Activated CD4-positive, alpha-beta T cell treated with anti-CD3 and anti-CD28 coated beads, Interleukin-2, amount 50 U/mL, for 16 hours (primary cell): ENCODE measurements at places on chromosomes 4 and X.

GRCh38 chr4:15003401-15003890, 1.2 kb downstream of the CPEB2 start:
- peak; percentile 56 for DNase-seq

GRCh38 chrX:30568136-30568535, 9.4 kb downstream of the TASL start:
- no peak for DNase-seq

GRCh38 chr4:106679063-106679462, 310.5 kb upstream of the GIMD1 start:
- DNase-seq, result no peak

DNA sequence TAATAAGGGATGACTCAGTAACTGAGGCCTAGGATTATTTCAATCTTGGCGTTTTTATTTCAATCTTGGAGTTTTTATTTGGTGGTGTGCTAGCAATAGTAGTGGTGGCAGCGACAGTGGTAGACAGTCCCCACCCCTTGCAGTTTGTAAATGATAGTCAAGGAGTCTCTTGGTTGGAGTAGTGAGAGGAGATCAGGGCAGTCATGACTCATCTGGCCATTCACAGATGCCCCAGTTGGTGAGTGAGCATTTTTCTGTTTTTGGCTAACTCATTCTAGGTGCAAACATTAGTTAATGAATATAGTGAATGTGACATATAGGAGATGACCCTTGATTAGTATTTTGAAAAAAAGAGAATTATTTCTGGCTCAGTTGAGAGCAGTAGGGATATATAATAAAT, 93.5 kb upstream of the ADAD1 start:
- no peak for DNase-seq

GRCh38 chr4:124433500-124433899, 279.0 kb downstream of the ANKRD50 start:
- DNase-seq, result no peak

GRCh38 chrX:154349359-154349935, 25.0 kb downstream of the FLNA start:
- DNase-seq, result no peak

DNA sequence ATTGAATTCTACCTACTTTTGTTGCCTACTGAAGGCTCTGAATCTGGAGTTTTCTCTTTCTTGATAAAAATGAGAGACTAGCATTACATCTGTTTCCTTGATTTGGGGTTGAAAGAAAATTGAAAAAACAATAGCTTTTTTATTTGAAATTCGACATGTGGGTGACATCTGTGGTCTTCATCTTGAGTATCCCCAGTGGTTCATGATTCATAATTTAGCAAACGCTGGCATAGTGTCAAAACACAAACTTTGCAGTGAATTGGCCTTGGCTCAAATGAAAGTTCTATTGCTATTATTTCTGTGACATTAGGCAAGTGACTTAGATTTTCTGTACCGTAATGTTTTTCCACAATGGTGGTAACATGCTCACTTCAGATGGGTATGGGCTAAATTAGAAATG, 747.6 kb downstream of the PCDH7 start:
- DNase-seq, result no peak

DNA sequence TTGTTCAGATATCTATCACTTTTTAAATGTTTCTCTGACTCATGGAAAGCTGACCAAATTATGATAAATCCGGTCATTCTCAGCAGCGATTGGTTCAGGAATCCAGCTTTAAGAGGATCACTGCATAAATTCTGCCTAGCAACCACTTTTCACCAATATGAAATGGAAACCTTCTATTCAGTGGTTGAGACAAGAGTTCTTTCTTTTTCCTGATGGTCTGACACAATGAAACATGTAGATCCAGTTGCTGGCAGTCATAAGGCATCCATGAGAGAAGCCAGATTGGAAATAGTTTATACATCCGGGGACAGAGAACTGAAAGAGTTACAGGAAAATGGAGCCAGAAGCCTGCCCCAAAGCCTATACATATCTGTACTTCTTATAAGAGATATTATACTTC, 27.2 kb downstream of the MAB21L2 start:
- no peak for DNase-seq

- peak; percentile 57 for DNase-seq
Measured at GRCh38 chr4:139860435-139861024, 194.9 kb downstream of the MGST2 start.

GRCh38 chr4:113587156-113587555, 174.4 kb downstream of the CAMK2D start:
- no peak for DNase-seq

GRCh38 chr4:141415651-141416050, 195.0 kb downstream of the ZNF330 start:
- no peak for DNase-seq

- DNase-seq, result peak; percentile 23
Measured at GRCh38 chr4:55947254-55947882, 1.4 kb upstream of the CEP135 start.

GRCh38 chr4:105246712-105247111, 100.0 kb downstream of the TET2 start:
- no peak for DNase-seq

GRCh38 chr4:72205298-72205697, 173.5 kb downstream of the NPFFR2 start:
- no peak for DNase-seq

- DNase-seq, result no peak
Measured at GRCh38 chrX:106698693-106699092, 27.8 kb upstream of the RNF128 start.

DNA sequence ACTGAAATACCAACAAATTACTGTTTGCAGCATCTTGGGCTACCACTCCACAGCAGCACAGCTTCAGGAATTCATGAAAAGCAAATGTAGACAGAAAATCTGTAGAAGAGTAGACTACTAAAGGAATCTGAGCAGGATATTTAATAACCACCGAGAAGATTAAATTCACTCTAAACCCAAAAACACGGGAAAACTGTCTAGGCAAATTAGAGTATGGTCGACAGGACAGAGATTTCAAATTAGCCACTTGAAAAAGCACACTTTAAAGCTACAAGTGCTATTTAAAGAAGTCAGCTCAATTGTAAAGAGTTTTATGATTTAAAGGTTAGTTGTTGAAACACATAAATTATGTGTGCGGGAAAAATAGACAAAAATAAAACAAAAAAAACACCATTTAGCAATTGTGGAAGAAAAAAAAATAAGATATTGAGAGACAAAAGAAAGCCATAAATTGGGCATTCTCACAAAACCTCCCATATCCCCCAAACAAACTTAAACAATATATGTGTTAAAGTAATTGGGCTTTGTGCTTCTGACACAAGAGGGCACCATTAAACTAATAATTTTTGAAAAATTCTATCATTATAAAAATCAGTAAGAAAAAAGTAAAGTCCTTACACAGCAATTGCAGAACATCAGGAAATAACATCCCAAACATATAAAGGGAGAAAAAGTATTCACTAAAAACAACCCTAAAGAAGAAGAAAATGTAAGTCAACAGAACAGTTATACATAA, 880.8 kb downstream of the TECRL start:
- DNase-seq, result no peak

- DNase-seq, result peak; percentile 61
Measured at GRCh38 chr4:143773998-143774895, 73.8 kb upstream of the FREM3 start.

DNA sequence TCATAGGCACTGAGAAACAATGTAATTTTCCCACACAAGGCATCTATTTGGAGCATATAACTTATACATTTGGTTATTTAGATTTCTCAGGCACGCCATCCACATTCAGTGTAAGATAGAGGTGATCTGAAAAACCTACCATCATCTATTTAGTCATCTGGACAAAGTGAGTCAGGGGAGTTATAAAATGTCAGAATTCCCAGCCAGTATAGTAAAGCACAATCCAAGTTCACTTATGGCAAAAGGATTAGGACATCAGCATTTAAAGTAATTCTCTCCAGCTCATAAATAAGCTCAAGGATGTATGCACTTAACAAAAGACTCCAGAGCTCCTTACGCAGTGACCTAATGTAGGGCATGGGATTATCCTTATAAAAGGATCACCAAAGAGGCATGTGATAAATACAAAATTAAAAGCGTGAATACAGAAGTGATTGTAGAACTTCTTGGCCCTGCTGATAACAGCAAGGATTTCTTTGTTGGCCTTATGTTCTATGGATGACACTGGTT, 65.3 kb upstream of the DCLK2 start:
- no peak for DNase-seq

- DNase-seq, result peak; percentile 31
Measured at GRCh38 chrX:25020905-25021449, 5.2 kb upstream of the ARX start.

DNA sequence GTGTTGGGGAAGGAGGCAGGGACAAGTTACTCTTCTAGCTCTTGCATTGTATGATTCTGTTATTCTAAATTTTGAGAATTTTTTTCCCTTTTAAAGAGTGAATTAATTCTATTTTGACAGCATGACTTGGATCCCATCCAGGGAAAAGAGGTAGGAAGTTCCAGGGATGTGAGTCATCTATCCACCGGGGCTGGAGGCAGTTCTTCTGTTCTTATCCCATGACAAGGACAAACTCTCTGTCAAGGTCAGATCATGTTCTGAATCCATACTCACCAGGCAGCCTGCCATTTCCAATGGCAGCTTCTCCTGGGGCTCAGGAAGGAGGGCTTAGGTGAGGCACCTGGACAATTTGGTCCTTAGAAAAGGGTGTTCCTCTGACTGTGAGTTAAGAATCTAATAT, 132.0 kb upstream of the MED14 start:
- DNase-seq, result no peak

DNA sequence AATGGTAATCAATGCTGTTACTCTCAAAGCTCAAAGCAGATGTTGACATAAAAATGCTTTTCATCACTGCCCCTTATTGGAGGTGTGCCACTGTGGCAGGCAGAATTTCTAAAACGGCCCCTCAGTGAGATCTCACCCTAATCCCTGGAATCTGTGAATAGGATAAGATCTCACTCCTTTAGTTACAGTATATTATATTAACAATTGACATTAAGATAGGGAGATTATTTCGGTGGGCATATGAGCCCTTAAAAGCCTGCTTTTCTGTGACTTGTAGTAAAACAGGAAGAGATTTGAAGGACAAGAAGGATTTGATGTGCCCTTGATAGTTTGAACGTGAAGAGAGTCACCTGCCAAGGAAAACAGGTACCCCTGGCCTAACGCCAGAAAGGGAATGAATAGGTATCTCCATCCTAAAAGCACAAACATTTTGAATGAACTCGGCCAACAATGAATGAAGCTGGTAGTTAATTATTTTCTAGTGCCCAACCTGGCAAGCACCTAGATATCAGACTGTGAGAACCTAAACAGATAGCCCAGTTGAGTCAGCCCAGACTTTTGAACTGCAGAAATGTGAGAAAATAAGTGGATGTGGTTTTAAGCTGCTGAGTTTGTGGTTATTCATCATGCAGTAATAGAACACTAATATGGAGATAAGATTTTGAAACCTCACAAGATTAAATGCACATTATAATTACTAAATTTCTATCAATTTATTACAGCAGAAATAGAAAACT, 881.6 kb downstream of the PCDH18 start:
- DNase-seq, result no peak

- no peak for DNase-seq
Measured at GRCh38 chr4:148934926-148935578, 492.8 kb upstream of the NR3C2 start.

DNA sequence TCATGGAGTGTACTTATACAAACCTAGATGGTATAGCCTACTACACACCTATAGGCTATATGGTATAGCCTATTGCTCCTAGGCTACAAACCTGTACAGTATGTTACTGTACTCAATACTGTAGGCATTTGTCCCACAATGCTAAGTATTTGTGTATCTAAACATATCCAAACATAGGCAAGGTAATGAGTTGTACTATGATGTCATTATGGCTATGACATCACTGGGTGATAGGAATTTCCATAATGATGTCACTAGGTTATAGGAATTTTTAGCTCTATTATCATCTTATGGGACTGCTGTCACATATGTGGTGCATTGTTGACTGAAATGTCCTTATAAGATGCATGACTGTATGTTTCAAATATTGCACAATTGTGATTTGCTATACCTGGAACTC, 5.5 kb upstream of the PAGE1 start:
- DNase-seq, result no peak

DNA sequence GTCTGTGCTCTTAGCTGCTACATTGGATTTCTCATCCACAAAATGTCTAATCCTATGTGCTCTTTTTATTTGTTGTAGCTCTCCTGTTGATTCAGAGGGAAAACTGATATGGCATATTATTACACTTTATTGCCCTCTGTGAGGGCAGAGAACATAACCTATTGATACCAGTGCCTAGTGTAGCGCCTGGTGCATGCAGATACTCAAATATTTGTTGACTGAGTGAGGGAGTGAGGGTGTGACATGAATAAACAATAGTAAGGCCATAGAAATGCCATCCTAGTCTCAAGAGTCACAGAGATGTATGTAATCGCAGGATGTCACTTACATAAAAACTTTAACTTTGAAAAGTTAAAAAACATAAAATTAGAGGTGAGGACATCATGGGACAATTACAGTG, 159.1 kb downstream of the SHROOM3 start:
- no peak for DNase-seq

GRCh38 chr4:25694466-25694865, 38.8 kb downstream of the SLC34A2 start:
- DNase-seq, result no peak

DNA sequence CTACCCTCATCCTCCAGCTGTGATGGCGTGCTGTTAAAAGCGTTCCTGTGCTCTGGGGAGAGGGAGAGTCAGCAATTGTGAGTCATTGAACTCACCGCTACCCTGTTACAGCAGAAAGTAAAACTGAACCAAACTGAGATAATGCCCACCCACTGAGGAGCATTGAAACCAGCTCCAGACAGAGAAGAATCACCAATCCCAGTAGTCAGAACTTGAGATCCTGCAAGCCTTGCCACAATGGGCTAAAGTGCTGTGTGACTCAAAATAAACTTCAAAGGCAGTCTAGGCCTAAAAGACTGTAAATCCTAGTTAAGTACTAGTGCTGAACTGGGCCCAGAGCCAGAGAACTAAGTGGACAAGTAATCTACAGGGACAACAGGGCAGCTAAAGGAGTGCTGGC, 1394.2 kb upstream of the DIAPH2 start:
- no peak for DNase-seq

- no peak for DNase-seq
Measured at GRCh38 chr4:137700072-137700471, 167.8 kb upstream of the PCDH18 start.
